NCI-H524 treated with DMSO at 0.1 percent for 48 hours (cell line): ENCODE measurements at places on chromosomes 3 and 15.

- DNase-seq: no peak
These were observed 14.3 kb downstream of the ANKRD28 start for GRCh38 chr3:15783361-15783969.

GRCh38 chr3:126834596-126835471 lies 130.8 kb downstream of the CHCHD6 start:
- DNase-seq: no peak

GRCh38 chr3:111545349-111545748 lies 3.4 kb downstream of the CD96 start:
- no peak for DNase-seq

DNA sequence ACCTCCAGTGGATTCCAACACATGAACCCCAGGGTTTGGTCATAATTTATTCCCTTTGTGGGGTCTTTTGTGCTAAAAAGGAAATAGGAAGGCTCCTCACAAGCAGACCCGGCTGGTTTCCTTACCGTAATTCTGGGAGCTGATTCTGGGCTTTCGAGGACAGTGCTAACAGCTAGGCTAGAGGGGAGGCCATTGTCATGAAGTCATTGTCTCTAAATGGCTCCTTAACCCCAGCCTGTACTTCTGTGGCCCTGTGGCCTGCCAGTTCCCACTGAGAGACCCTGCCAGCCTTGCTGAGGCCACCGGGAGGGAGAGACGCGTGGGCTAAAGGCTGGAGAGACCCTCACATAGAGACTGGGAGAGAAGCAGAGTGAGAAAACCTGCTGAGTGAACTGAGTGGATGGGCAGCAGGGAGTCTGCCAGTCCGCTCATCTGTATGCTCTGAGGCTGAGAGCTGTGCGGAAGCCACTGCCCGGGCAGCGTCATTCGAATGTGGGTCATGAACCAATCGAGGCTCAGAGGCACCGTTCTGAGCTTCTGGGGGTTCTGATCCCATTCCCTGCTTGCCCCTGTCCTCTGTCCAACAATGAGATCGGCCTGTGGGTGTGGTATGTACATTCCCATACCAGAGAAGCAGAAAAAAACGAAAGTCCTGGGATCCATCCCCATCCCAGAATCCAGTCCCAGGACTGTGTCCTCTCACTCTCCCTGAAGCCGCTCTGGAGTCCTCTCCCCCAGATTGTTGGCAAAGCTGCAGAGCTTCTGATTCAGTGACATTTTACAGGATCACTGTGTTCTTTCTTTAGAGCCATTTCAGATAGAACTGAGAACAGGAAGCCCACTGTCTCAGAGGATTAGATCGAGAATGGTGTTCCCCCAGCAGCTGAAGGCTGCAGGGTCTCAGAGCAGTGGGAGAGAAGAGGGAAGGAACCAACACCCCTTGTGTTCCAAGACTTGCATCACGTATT lies 21.3 kb upstream of the DGKG start:
- DNase-seq: no peak

DNA sequence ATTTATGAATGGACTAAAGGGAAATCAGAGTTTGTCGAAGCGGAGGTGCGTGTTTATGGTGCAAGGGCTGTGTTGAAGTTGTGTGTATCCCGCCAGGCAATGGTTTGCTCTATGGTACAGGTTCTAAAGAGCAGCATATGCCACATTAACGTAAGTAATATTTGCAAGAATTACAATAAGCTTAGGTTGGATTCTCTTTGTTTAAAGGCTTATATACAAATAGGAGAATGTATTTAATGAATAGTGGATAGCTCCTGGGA lies 800 bp downstream of the EPHA3 start:
- no peak for DNase-seq

- DNase-seq: peak; percentile 53
These were observed 38.7 kb downstream of the PDIA5 start for GRCh38 chr3:123105201-123106189.

DNA sequence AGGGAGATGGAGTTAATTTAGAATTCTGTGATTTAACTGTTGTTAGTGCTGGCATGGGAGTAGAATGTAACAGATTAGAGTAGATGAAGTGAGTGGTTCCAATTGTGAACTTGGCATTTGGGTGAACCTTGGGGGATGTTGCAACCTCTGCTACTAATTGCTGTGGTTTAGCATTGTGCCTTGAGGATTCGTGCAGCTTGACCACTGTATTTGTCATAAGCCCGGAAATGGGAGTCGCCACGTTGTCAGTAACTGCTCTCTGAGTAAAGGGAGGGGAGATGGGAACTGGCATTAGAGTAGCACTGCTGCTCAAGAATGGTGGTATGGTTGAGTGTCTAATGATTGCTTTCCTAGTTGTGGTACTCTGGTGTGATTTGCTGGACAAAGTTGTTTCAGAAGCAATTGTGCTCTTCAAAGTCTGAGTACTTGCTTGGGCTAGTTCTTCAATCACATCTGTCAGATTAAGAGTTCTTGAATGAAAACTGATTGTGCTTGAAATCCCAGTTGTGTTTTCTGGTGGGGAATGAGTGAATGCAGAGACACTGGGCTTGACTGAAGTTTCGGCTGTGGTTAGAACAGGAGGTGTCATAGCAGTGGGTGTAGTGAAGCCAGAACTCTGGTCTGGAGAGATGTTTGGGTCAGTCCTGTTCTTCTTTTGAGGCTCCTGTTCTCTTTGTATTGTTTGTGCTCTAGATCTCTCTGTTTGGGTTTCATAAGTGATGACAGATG lies 15.4 kb downstream of the IGSF10 start:
- no peak for DNase-seq

DNA sequence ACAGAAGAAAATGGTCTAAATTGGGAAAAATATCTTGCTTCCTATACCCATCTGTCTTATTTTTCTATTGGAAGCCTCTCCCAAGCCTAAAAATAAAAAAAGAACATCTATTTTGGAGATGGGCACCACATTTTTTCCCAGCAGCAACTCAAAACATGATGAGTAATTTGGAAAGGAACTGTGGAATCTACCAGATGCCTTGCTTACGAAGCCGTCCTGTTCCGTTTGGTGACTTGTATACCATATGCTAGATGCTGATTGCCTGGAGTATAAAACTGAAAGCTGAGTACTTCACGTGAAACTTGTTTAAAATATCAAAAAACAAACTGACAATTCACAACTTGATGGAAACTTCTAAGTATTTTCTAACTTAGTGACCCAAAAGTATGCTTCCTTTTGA lies 491.0 kb downstream of the ROBO2 start:
- DNase-seq: no peak

- DNase-seq: no peak
These were observed 16.7 kb upstream of the DENND6A start for GRCh38 chr3:57709559-57709958.

DNA sequence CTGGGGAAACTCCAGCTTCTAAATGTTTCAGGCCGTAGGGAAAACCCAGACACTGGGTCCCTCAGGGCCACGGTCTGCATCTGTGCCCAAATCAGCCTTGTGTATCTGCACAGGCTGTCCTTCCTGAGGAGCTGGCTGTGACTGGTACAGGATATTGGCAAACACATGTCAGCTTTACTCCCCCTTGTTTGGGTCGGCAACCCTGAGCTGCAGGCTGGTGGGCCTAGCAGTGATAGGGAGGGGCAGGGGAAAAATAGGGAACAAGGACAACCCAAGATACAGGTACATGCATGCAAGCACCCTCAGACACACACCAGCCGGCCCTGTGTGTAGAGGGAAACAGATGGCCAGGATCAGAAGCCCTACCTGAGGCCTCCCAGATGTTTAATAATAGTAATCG lies 28.7 kb upstream of the HCN4 start:
- peak; percentile 82 for DNase-seq

DNA sequence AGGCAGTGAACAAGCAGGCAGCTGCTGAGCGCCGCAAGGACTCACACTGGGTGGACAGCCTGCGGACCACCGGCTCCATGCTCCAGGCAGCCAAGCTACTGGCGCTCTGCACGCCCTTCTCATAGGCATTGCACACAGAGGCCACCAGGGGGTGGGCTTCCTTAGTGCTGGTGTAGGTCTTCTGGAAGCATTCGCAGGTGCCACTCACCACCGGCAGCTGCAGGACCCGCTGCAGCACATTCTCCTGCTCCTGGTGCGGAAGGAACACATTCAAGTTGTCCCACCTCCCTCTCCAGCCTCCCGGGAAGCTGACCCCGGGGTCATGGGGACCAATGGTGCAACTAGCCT lies 6.0 kb downstream of the PLIN1 start:
- no peak for DNase-seq

GRCh38 chr3:157958457-157958856 lies 147.8 kb downstream of the SHOX2 start:
- no peak for DNase-seq

GRCh38 chr15:62766599-62766998 lies 275.9 kb upstream of the TPM1 start:
- DNase-seq: no peak

DNA sequence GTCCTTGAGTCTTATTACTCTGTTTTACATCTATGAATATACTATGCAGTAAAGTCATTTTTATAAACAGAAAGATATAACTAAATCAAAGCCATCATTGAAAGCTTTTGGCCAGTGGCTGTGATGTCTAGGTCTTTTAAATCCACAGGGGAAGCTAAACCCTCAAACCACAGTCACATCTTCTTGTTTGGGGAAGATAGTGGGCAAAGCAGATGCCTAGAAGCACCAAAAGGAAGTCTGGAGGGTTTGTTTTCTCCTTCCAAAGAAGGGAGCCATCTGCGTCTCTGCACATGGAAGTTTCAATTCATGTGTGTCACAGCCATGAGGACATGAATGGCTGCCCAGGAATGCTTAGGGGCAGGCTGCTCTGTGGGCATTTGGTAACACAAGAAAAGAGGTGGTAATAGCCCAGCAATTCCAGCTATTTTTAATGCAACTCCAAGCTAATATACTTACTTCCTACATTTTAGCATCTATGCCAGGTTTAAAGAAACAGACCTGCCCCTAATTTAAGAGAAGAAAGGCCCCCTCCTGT lies 322.2 kb downstream of the SLC9A9 start:
- DNase-seq: no peak

DNA sequence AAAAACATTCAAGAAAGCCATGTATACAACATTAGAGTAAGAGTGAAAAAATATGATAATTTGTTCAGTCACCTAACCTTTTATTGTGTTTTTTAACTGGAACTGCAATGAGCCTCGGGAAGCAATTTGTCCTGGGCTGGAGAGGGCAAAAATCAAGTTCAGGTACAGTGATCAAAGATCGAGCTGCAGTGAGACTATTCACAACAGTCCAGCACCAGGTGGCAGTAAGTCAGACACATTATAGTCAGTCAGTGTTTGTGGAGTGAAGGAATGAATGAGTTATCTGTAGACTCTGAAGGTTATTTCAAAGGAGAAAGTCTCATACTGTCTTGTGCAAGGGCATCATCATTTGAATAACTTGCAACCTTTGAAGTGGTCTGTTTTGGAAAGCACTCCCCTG lies 116.6 kb downstream of the CHDH start:
- DNase-seq: no peak

DNA sequence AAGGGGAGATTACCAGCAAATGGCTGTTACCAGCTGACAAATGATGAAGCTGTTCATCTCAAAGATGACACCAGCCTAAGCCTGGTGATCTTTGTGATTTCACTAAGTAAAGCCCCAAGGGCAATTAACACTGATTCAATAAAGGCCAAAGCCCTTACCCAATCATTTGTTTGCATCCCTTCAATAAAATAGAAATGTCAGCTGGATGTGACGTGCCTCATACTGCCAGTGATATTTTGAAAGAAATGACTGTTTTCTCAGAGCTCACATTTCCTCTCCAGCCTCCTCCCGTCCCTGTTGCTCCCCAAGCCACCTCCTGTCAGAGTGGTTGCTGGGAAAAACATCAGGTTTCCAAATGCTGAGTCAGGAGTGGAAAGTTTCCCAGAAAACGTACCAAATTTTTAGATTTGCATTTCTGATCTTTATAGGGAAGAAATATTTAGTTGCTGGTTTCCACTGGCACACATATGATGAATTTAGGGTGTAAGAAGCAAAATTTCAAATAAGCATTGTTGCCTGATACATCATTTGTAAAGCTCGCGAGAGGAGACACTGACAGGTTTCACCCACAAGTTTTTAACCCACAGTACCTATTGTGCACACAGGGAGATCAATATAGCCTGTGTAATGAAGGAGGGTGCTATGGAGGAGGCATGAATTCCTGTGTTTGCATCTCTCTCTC lies 21.0 kb downstream of the C2CD4A start:
- DNase-seq: no peak

GRCh38 chr3:194313560-194314387 lies 37.4 kb downstream of the CPN2 start:
- no peak for DNase-seq

DNA sequence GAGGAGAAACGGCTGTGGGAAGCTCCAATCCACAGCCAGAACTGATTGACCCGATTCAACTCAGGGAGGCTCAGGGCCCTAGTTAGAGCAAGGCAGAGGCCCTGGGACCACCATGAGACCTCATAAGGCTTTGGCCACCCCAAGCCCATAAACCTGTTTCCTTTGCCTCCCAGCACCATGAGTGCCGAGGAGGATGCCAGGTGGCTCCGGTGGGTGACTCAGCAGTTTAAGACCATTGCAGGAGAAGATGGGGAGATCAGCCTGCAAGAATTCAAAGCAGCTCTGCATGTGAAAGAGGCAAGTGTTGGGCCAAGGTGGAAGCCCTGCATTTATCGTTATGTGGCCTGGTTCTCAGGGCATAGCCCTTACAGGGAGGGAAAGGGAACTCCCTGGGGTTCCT lies 11.9 kb downstream of the NOX5 start:
- DNase-seq: no peak

GRCh38 chr3:49552087-49552486 lies 2.2 kb upstream of the BSN start:
- no peak for DNase-seq

GRCh38 chr3:37324131-37324530 lies 149.7 kb upstream of the LRRFIP2 start:
- no peak for DNase-seq

GRCh38 chr15:26007151-26007550 lies 144.0 kb upstream of the ATP10A start:
- no peak for DNase-seq

GRCh38 chr3:8625991-8626390 lies 18.6 kb downstream of the SSUH2 start:
- no peak for DNase-seq

DNA sequence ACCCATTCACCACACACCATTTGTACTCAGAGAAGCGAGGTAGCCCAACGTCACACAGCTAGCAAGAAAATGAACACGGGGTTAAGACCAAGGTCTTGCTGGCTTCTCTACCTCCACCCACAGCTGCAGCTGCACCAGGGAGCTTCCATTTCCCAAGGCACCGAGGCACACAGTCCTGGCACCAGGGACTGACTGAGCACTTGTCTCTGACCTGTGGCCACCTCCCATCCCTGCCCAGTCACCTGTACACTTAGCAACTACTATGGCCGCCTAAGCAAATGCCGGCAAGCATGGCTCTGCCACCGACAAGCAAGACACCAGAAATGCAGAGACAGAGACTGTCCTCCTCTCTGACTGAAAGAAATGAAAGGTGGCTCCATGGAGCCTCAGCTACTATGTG lies 15.3 kb downstream of the ZXDC start:
- DNase-seq: no peak
